ENCODE measurements at places on chromosomes 5 and 9.

DNA sequence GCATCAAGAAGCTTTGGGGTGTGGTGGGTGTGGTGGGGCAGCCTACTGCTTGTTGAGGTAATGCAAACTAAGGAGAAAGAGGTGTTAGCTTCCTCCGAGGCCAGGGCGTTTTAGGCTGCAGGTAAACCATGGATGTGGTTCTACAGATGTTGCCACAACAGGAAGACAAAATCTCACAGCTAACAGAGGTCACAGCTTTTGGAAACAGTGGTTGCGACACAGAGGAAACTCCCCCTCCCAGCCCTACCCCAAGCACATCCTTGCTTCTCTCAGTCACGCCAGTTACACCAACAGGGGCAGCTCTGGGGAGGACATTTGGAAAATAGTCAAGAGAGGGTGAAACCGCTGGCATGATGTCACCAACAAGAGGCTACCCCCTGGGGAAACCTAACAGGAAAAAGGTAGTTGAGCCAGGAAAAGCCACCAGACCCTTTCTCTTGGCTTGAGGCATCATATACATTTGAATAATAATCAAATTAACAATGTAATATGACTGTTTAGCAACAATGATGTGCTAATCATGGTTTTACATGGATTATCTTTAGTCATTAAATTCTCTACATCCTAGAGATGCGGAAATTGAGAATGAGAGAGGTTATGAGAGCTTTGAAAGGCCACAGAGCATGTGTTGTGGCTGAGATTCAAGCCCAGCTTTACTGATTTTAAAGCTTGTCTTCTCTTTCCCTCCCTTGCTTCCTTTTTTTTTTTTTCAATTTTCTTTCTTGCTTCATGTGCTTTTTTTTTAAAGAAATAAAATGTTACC, 82.2 kb upstream of the IL12B start:
- DNase-seq: no peak

GRCh38 chr9:88364706-88365105, 23.5 kb upstream of the SPIN1 start:
- DNase-seq: no peak

DNA sequence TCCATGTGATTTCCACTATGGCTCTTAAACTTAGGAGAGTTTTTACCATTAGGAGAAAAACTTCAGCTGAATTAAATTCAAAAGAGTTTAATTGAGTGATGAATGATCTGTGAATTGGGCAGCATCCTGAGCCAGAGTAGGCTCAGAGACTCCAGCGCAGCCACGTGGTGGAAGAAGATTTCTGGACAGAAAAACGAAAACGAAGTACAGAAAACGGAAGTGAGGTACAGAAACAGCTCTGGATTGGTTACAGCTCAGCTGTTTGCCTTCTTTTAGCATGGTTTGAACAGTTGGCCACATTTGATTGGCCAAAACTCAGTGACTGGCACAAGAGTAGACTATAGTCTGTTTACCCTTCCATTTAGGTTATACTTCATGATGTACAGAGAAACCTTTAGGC, 69.2 kb upstream of the PLPP1 start:
- no peak for DNase-seq

DNA sequence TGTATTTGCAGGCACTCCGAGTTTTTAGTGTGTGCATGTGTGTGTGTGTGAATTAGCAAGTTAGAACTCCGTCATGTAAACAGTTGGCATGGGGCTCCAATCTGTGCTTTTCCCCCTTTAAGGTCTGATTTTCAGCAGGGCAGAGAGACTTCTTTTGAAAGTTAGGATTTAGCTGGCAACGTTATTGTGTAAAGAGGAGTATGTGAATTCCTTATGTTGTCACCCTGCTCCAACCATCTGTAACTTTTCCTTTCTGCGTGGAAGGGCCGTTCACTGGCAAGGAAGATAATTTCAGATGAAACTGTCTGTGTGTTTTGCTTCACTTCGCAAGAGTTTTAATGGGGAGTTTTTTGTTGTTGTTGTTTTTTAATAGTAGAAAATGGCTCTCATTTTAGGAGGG, 332 bp downstream of the SGCD start:
- DNase-seq: peak; percentile 65

DNA sequence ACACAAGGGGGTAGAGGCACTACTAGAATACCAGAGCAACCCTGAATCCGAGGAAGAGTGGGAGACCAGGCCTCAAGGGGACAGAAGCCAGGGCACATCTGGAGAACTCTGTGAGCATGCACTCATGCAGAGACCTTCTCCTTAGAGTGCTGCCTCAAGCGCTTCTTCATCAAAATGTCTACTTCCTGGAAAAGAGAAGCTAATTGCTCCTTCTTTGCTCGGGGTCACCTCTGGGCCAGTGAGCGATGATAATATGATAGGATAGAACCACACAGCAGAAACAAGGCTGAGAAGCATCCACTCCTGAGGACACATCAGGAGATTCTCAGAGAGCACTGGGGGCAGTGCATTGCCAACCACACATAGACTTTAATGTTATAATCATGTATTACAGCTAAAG, 23.7 kb upstream of the LMNB1 start:
- DNase-seq: no peak

DNA sequence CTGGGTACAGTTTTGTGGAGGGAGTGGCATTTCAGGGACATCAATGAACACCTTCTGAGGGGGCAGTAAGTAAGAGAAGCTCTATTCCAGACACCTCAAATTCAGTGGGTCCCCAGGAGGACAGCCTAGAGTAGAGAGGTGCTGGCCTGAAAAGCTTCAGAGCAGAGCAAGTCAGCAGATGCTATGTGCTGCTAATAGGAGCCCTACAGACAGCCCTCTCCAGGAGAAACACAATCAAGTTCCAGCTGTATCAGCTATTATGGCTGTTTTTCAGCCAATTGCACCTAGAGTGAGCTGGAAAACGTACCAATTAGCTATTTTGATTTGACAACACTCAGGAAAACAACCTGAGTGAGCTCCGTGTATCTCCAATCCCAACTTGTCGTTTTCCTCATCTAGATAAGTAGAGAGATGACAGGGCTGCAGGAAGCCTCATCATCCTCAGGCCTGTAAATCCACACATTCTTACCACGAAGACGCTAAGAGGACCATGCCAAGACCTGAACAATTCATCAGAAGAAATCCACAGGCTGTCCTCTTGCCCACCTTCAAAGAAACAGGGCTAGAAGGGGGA, 104.9 kb downstream of the PIK3R1 start:
- no peak for DNase-seq

DNA sequence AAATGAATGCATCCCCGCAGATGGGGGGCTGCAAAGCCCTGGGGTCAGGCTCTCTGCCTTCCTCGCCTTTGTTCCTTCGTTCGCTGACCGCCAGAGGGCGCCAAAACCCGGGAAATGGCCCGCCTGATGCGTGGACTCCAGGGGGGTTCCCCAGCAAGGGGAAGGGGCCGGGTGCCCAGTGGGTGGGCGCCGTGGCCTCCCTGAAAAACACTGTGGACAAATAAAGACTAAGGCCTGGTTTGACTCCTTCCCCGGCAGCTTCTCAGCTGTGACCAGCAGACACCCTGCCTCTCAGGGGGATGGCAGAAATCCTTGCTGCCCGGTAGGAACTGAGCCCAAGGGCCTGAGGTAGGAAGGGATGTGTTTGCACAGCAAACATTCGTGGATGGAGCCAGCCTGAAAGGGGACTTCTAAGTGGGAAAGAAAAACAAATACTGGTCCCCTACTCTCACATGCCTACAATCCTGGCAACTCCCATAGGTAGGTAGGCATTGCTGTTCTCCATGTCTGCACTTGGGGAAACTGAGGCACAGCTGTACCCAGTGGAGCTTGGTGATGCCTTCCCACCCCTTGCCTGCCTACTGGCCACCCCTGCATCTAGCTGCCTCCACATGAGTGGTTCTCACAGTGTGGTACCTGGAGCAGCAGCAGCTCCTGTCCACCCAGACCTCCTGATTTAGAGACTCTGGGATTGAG, 57.7 kb downstream of the DUSP1 start:
- peak; percentile 31 for DNase-seq

DNA sequence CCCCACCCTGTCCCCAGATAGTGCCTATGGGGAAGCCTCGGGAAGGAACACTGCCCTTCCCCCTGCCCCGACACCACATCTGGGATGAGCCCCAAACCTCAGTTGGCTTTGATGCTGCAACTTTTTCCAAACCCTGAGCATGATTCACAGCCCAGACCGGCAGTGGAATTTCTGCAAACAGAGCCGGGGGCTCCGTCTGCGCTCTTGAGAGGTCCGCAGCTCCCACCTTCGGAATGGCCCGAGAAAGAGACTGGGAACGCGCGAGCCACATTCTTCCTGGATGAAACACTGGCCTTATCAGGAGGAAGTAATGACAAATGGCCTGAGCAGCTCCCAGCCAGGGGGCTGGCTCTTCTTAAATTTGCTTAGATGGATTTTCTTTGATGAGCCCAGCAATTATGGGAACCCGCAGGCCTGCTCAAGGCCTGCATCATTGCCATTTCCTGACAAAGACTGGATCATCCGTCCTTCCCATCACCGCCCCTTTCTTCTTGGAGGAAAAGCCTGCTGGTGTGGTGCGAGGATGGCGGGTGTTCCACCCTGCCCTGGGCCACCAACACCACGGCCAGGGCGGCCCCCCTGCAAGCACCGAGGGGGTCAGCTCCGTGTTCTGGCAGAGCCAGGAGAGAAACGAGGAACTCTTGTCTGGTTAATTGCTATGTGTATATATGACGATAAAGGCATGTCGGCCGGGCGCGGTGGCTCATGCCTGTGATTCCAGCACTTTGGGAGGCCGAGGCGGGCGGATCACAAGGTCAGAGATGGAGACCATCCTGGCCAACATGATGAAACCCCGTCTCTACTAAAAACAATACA, 38.8 kb upstream of the COL5A1 start:
- no peak for DNase-seq

DNA sequence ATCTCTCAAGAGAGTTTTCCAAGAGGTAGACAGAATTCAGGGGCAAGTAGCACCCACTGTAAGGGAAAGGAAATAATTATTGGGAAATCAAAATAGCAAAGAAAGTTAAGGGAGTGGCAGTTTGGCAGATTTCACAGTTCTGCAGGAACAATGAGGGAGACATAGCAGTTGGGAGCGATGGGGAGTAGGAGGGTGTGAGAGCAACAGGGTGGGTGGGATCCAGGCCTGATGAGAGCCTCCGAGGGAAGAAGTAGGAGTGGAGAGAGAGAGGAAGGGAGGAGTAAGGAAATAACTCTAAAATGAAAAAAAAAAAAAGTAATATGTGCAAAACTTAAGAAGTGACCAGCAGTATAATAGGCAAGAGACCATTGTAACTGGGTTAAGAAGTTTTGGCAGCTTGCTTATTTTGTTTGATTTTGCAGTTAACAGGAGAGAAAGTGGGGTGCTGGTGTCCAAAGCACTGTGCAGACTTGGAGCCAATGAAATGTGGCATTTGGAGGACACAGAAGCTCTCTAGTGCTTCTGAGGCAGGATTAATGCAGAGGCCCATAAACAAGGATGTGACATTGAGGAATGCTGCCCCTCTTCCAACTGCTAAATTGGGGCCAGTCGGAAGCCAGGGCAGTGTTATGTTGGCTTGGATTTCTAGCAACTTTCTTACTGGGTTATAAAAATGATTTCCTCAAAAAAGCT, 10.2 kb downstream of the TNFAIP8 start:
- DNase-seq: no peak

GRCh38 chr9:81513059-81513458, 176.3 kb downstream of the TLE1 start:
- DNase-seq: no peak

GRCh38 chr5:96648023-96648422, 14.2 kb upstream of the CAST start:
- DNase-seq: no peak

DNA sequence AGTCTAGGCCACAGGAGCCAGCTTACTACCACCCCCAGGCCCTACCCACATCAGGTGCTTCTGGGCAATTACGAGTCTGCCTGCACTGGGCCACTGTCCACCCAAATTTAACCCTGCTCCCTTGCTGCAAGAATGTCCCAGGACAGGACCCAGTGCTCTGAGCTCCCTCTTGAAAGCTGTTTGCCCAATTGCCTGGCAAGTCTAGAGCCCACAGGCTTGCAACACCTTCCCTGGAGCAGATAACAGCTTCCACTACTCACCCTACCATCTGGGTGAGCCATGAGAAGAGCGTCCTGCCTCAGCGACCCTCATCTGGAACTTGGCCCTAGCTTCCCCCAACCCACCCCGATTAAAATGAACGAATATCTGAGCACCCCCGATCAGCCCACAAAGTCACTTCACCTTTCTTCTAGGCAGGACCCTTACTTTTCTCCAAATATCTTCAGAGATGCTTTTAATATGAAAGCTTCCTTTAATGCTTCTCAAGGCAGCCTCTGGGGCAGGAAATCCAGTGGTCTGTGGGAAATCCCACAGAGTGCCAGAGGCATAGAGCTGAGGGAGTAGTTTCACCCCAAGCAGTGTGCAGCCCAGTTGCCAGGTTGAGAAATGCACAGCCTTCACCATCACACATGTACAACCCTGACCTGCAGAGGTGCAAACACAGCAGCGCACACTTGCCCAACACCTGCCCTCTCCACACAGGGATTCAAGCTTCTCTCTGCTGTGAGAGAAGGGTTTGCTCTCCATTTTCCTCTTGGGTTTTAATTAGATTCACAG, 10.6 kb downstream of the ACSL6 start:
- DNase-seq: no peak

GRCh38 chr5:32501071-32502002, 56.8 kb upstream of the ZFR start:
- no peak for DNase-seq

DNA sequence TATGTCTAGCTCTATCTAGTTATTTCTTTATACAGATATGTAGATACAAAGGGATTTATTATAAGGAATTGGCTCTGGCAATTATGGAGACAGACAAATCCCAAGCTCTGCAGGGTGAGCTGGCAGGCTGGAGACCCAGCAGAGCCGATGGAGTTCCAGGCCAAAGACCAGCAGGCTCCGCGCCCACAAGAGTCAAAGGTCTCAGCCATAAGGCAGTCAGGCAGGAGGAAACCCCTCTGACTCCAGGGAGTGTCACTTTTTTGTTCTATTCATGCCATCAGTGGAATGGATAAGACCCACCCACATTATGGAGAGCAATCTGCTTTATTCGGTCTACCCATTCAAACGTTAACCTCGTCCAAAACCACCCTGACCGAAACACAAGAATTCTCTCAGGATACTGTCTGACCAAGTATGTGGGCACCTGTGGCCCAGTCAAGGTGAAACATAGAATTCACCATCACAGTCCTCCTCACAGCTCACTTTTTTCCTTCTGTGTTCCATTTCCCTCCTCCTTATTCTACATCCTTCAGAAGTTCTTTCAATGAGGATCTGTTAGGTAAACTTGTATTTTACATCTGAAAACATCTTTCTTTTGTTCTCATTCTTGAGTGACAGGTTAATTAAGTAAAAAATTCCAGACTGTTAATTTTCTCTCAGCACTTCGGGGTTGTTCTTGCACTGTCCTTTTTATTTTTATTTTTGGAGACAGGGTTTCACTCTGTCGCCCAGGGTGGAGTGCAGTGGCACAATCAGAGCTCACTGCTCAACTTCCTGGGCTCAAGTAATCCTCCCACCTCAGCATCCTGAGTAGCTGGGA, 21.2 kb downstream of the RNF130 start:
- no peak for DNase-seq

GRCh38 chr5:177487975-177488374, 9.4 kb downstream of the PDLIM7 start:
- no peak for DNase-seq

- DNase-seq: peak; percentile 78
These were observed 69.2 kb upstream of the CCDC180 start for GRCh38 chr9:97237951-97238889.

GRCh38 chr9:104280178-104280560, 186.1 kb downstream of the SMC2 start:
- no peak for DNase-seq
